NCI-H146 (cell line): ENCODE measurements at places on chromosomes 3 and 15.
A peak's percentile ranks its signal among the peaks of the same experiment; 100 is the strongest.

DNA sequence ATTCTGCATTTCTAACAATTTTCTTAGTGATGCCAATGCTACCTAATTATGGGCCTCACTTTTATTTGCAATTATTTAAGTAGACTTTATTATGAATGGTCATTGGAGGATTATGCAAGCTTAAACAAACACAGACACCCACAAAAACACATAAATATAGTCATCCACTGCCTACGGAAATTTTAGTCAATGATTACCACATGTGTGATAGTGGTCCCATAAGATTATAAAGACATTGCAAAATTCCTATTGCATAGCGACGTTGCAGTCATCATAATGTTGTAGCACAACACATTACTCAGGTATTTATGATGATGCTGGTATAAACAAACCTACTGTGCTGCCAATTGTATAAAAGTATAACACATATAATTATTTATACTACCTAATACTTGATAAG lies 247.8 kb upstream of the ALCAM start:
- DNase-seq = no peak

DNA sequence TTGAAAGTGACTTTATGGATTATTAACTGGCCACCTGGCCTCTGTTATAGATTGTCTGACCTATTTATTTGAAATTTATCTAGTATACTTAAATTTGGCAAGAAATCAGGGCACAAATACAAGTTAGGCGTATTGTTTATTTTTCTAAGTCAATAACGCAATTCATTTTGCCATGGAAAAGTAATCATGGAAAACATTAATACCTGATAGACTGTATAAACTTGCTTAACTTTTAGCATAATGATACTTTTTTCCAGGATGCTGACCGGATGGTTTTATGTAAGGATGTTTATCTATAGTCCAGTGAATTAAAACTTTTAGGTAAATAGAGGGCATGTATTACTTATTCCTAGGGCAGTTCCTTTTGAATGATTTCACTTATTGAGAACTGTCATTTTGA lies 20.2 kb downstream of the FNDC3B start:
- no peak for DNase-seq

- no peak for DNase-seq
Observed at GRCh38 chr3:30302027-30302426, 304.4 kb upstream of the TGFBR2 start.

GRCh38 chr15:36798794-36799193 lies 219.4 kb downstream of the CDIN1 start:
- DNase-seq = no peak

GRCh38 chr3:12556314-12556689 lies 585 bp upstream of the MKRN2 start:
- DNase-seq = no peak

DNA sequence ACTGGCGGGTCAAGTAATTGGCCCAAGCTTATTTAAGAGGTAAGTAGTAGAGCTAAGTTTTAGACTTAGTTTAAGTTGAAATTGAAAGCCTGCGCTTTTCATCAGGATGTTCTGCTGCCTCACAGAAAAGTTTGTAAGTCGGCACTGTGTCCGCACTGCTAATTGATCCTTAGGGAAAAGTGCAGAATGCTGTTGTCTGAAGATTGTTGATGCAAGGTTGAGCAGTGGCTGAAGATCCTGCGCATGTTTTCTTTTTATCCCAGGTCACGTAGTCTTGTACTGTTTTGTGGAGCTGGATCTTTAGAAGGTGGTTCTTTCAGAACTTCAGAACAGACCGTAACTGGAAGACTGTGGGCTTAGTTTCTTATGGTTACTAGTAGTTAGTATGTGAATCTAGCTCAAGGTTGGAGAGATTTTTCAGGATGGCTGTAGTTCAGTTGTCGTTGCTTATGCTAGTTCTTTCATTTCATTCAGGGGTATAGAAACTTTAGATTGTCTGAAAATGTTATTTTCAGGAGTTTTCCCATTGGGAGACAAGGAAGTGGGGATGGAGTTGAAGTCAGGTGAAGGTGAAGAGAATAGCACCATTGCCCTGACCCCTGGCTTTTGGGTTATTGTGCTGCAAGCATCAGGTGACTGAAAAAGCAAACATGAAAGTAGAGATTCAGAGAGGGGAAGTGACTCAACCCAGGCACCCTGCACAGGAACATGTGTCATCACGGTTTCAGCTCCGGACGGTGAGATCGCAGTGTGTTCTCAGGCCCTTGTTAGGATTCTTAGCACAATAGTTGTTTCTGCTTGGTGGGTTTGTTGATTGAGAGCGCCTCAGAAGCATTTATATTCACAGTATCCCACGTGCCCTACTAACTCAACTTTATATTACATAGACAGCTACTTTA lies 32.8 kb downstream of the AKAP13 start:
- no peak for DNase-seq

DNA sequence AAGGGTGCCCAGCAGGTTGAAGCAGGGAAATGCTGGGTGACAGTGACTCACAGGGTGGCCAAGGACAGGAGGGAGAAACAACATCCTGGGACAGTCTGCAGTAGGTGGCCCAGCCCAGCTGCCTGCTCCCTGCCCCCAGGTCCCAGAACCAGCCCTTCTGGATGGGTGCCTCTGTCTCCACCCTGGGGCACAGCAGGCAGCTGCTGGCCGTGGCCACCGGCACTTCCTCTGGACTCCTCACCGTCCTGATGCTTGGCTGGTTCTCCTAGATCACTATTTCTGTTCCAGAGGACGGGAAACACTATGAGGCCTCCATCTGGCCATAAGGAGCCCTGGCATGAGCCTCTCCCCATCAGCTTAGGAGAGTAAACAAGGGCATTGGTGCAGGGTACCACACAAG lies 258.9 kb downstream of the XXYLT1 start:
- no peak for DNase-seq

DNA sequence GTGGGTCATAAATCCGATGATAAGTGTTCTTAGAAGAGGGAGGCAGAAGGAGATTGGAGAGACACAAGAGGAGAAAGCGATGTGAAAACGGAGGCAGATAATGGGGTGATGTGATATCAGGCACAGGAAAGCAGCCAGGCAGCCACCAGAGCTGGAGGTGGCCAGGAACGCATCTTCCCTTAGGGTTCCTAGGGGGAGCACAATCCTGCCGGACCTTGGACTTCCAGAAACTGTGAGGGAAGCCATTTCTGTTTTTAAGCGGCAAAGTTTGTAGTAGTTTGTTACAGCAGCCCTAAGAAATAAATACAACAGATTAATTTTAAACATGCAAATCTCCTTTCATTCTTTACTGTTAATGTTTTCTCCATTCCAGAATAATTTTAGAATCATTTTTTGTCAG lies 259.9 kb upstream of the TMC3 start:
- no peak for DNase-seq

GRCh38 chr3:55097441-55097840 lies 169.6 kb upstream of the LRTM1 start:
- no peak for DNase-seq

- no peak for DNase-seq
Observed at GRCh38 chr3:124529826-124530571, 200.3 kb upstream of the UMPS start.

GRCh38 chr3:38985981-38986380 lies 65.8 kb downstream of the SCN11A start:
- DNase-seq = no peak

- DNase-seq = no peak
Observed at GRCh38 chr3:16286161-16286560, 21.1 kb downstream of the OXNAD1 start.

DNA sequence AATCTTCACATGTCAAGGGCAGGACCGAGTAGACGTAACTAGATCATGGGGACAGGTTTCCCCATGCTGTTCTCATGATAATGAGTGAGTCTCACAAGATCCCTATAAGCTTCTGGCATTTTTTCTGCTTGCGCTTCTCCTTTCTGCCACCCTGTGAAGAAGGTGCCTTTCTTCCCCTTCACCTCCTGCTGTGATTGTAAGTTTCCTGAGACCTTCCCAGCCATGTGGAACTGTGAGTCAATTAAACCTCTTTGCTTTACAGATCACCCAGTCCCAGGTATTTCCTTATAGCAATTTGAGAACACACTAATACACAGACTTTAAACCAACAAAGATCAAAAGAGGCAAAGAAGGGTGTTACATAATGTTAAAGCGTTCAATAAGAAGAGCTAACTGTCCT lies 156.6 kb upstream of the UBE2E2 start:
- DNase-seq = no peak

- DNase-seq = no peak
Observed at GRCh38 chr15:31390029-31390428, 63.4 kb downstream of the KLF13 start.

DNA sequence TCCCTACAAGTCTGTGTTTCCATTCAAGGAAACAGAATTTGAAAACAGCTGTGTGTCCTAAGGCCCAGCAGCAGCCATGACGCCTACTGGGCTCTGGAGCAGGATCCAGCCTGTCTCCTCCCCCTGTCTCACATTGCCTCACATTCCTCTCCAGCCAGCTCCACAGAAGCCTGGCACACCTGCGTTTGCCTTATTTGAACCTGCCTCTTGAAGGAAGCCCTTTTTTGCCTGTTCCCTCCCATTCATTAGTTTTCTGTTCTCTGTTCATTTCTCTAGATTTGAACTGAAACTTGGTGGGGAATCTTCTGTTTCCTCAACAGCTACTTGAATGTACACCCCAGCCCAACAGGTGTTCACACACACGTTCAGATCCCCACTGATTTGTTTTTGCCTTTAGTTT lies 890.5 kb downstream of the TUSC7 start:
- no peak for DNase-seq

GRCh38 chr3:169337500-169338078 lies 325.9 kb downstream of the MECOM start:
- DNase-seq = no peak

GRCh38 chr15:41483519-41483918 lies 10.2 kb upstream of the ITPKA start:
- no peak for DNase-seq

GRCh38 chr3:15279205-15279604 lies 53.2 kb downstream of the SH3BP5 start:
- DNase-seq = no peak

- no peak for DNase-seq
Observed at GRCh38 chr3:72353236-72354128, 494.8 kb downstream of the SHQ1 start.

GRCh38 chr15:79933231-79933630 lies 36.4 kb upstream of the MTHFS start:
- DNase-seq = no peak

DNA sequence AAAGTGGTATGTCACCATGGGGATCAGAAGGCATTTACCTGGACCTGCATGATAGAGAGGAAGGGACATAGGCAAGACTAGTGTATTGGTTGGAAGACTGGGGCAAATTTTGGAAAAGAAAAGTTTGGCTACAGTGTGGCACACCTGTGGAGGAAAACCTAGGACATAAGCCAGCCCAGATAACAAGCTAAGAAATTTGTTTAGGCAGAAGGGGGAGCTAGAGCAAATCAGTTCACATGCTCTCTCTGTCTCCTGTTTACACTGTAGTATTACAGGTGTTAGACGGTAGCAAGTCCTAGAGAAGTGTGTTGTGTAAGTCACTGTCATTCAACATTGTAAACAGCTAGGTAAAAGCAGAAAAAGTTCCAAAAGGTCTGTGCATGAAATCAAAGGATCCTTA lies 11.9 kb upstream of the ALDH1A2 start:
- no peak for DNase-seq

GRCh38 chr15:100863796-100864267 lies 15.8 kb upstream of the ALDH1A3 start:
- no peak for DNase-seq

GRCh38 chr3:166498446-166498845 lies 661.2 kb upstream of the BCHE start:
- DNase-seq = peak; percentile 28

GRCh38 chr3:124592658-124593441 lies 137.4 kb upstream of the UMPS start:
- peak; percentile 46 for DNase-seq

DNA sequence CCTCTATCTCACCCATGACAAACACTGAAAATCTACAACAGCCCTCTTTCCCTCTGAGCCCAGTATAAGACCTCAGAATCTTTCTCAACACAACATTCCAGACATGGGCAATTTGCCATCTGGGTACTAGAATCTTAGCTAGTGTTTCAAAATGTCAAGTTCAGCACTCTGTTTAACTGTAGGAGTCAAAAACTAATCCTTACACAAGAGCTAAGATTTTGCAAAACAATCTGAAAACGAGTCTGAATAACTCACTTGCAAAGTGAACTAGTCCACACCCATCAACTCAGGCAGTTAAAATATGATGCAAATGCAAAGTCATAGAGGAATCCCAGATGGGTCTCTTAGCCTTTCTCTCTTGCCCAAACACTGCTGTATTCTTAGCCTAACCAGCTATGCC lies 67.8 kb downstream of the GPR176 start:
- no peak for DNase-seq

DNA sequence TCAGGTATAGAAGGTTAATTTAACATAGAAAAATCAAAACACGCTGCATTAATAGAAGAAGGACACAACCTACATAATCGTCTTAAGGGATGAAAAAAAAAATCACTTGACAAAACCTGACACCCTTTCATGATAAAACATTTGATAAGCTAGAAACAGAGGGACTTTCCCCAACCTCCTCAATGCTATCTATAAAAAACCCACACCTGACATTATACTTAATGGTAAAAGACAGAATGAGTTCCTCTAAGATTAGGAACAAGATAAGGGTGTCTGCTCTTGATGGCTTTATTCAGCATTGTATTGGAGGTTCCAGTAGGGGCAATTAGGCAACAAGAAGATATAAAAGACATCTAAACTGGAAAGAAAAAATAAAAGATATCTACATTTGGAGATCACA lies 69.9 kb upstream of the KBTBD8 start:
- no peak for DNase-seq

- no peak for DNase-seq
Observed at GRCh38 chr15:55407498-55408011, 604 bp downstream of the CCPG1 start.

DNA sequence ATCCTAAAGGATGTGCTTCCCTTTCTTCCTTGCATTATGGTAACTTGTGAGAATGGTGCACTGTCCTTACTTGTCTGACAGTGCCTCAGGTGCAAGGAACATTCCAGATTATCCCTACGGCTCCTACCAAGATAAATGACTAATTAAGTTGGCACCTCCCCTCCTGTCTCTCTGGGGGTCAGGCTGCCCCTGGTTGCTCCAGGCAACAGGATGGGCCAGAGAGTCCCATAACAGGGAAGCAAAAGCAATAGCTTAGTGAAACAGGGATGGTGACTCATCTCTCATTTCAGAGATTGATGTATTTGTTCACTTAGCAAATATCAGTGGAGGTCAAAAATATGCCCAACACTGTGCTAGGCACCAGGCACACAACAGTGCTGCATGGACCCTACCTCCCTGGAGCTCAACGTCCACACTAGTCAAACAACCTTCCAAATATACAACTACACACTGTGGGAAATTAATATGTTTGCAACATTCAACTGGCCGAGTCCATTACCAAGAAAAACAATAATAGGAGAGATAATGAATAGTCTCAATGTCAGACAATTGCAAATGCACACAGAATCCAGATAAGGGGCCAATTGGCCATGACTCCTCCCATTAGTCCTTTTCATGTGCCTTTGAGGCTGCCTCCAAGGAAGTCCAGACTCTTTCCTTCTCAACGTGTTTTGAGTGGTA lies 249.0 kb downstream of the TLE3 start:
- DNase-seq = no peak
